SK-MEL-5 (cell line): ENCODE measurements at places on chromosomes 12 and 14. TPM values are rescaled to one million over a fixed set of nuclear protein-coding genes. Genes with fewer than 3 reads are reported as not detected.

SSTR1 gene
- not detected in 2 replicates for total RNA-seq

DNA sequence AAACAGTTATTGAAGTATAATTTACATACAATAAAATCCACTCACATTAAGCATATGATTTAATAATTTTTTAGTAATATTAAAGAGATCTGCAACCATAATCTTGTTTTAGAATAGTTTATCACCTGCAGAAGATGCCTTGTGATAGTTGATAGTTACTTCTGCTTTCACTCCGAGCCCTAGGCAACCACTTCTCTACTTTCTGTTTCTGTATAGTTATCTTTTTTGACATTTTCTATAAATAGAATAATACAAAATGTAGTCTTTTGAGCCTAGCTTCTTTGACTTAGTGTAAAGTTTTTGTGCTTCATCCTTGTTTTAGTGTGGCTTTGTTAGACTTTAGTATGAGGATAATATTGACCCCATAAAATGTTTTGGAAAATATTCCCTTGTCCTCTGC is 111.0 kb downstream of the MNAT1 start:
- no peak for DNase-seq

DNA sequence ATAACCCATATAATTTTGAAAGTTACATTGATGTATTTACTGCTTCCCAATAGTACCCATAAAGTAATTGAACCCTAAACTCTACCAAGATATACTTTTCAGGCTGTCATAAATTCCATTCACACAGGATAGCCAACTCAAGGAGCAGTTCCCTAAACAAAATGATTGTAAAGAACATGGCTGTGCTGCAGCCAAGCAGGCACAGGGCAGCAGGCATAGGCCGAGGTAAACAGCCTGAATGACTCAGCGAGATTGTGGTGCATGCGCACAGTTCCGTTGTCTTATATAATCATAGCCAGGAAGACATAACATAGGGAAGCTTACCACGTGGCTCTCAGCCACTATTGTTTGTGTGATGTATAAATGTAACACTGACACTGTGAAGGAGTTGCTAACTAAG is 344.9 kb downstream of the FSCB start:
- no peak for DNase-seq

DNA sequence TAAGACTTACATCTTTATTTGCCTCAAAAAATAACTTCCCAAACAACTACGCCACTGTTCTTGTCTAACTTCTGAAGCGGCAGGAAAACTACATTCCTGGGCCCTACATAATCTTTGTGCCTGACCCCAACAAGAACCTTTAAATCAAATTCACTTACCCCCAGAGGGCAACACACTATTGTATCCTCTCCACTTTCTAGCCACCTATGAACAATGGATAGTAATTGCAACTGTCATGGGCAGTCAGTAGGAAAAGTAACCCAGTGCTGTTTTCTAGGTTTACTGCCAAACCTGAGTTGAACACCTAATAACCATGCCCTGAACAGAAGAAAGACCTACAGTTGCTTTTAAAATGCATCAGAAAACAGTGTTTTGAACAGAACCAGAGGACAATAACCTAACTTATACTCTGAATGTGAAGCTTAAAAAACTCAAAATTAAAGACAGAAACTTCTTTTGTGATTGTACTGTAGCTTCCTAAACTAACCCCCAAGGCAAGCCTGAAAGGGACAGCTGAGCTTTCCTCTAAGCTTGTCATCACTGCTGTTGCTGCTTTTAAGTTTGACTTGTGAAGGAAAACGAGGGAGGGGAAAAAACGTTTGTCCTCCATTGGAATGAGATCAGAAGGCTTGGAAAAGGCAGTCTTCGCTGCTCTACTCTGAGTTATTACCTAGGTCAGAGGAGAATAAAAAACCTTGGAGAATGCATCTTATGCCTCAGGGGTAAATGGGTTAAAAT is 195.7 kb downstream of the SOX5 start:
- peak; percentile 22 for DNase-seq

DNA sequence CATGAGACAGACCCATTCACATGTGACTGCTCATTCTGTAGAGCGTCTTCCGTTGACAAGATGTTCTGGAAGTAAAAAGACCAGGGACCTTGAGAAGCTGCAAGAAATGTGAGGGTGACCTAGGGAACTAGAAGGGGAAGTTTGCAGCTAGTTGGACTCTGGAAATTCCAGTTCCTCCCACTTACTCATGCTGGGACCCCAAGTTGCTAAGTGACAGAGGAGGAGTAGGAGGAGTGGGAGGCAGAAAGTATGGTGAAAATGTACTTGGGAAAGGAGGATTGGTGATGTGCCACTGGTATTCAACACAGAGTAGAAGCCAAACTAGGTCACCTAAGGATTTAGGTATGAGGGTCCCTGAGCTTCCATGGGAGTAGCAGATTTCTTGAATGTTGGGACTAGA is 132.4 kb downstream of the KCNA5 start:
- no peak for DNase-seq

GRCh38 chr12:553216-554000 is 93.7 kb downstream of the B4GALNT3 start:
- no peak for DNase-seq
